T-helper 2 cell (primary cell): ENCODE measurements at places on chromosomes 2 and 18.
A peak's percentile ranks its signal among the peaks of the same experiment; 100 is the strongest.

DNA sequence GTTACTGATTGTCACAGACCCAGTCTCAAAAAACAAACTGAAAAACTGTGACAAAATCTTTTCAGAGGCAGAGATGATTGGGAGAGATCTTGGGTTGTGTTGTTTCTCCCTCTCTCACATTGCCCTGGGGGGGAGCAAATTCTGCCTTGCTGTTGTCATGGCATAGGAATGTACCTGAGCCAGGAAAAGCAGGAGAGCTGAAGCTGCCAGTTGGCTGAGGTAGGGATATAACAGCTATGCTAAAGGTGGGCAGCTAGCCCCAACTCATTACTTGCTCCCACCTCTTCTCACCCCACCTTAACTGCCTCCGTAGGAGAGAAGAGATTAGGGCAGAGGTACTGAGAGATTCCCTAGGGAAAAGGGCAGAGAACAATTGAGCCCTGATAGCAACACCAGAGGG, 299.3 kb downstream of the OSR1 start:
- DNase-seq: no peak

GRCh38 chr18:58512648-58513588, 116.0 kb downstream of the ALPK2 start:
- DNase-seq: no peak

- no peak for DNase-seq
Observed at GRCh38 chr18:48641981-48642380, 103.2 kb downstream of the CTIF start.

GRCh38 chr2:224085246-224085645, 46.2 kb upstream of the SERPINE2 start:
- no peak for DNase-seq

DNA sequence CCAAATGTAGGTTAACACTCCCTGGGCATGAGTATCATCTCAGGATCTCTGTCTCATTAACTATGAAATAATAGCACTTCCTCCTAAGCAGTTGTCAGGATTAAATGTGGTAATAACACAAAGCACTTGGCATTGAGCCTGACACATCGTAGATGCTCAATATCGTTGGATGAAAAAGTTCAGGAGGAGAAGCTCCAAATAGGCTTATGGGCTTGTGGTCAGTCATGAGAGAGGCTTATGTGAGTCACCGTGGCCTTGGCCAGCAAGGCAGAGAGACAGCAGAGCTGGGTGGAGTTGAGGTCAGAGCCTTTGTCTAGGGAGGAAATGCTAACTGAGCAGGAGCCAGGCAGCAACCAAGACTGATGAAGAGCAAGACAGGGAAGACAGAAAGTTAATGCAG, 68.3 kb upstream of the PPM1B start:
- DNase-seq: no peak

GRCh38 chr2:226652369-226652768, 147.3 kb downstream of the IRS1 start:
- DNase-seq: peak; percentile 46

DNA sequence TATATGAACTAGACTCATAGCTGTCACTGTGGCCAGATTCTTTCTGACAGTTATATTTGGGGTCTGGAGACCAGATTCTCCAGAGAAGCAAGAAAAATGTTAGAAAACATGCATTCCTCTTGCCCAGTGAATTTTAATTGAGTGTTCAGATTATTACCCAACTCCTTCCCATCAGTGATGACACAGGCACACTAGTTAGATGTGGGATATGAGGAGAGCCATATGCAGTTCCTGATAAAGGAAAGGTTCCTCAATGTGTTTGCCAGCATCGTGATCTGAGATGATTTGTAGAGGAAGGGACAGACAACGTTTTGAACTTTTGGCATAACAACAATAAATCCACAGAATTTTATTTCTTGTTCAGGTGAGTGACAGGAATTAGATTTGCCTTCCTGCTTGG, 308.6 kb downstream of the PIEZO2 start:
- no peak for DNase-seq

DNA sequence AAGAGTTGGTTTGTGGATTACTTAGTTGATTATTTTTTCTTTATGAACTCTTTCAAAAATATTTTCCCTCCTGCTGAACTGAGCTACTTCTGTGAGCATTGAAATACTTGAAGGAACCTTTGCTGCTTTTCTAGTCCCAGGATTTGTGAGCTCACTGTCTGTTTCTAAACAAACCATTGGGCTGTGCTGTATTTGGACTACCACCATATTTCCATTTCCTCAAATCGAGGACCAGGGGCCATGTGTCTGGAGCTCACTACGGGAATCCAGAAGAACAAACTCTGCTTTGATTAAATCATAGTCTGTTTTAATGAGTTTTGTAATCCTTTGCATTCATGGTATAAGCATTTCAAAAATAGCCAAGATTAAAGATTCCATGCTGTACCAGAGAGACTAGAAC, 1.3 kb downstream of the MRPL33 start:
- DNase-seq: no peak

GRCh38 chr2:71930049-71930681, 217.5 kb downstream of the CYP26B1 start:
- DNase-seq: no peak

GRCh38 chr18:43115076-43115921, at the start of gene RIT2:
Gene RIT2 (minus strand): TSS chr18:43115685.
- no peak for DNase-seq

GRCh38 chr2:11117776-11118175, 37.5 kb upstream of the SLC66A3 start:
- no peak for DNase-seq
